ENCODE measurements at places on chromosomes 16 and 17.
A peak's percentile ranks its signal among the peaks of the same experiment; 100 is the strongest.

DNA sequence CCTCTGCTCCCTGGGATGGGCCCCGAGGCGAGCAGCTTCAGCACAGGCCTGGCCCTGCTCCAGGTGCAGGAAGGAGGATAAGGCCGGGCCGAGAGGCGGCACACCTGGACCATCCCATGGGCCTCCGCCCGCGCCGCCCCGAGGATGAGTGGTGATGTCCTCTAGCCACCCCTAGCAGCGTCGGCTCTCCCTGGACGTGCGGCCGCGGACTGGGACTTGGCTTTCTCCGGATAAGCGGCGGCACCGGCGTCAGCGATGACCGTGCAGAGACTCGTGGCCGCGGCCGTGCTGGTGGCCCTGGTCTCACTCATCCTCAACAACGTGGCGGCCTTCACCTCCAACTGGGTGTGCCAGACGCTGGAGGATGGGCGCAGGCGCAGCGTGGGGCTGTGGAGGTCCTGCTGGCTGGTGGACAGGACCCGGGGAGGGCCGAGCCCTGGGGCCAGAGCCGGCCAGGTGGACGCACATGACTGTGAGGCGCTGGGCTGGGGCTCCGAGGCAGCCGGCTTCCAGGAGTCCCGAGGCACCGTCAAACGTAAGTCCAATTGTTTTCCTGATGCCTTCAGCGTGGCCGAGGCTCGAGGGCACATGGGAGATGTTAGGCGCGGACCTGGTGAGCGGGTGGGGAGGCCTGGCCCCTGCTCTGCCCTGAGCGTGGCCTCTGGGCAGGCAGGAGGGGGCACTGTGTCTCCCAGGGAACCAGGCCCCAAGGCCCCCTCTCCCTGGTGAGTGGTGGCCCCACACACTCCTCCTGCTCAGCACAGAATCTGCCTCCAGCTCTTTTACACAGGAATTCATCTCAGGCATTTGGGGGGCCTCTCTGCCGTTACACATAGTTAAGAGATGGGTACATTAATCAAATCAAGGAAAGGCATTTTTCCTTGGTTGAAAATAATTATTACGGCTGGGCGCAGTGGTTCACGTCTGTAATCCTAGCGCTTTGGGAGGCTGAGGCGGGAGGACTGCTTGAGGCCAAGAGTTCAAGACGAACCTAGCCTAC lies 855 bp downstream of the TMEM204 start:
- DNase-seq: no peak

GRCh38 chr16:4800290-4801041 lies 2.0 kb downstream of the ROGDI start:
- DNase-seq: no peak

DNA sequence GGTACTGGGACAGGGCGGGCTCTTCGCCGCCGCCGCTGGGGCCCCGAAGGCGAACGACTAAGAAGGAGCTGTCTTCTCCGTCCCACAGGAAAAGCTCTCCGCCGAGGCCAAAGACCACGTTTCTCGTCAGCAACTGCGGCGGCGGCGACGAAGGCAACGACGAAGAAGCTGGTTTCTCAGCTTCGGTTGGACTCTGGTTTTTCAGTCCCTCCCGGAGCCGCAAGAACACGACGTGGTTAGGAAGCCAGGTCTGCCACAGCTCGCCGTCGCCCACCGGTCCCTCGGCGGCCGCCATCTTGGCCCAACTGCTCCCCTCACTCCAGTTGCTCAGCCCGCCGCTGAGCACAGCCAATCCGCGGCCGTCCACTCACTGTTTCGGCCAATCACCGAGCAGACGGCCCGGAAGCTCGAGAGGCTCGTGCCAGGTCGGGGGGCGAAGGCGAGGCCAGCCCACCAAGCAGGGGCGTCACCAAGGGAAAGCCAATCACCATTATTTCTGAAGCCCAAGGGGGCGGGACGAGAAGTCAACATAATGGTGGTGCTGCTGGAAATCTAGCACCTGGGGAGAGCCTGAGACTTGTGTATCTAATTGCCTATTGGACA lies at the start of gene NUP88:
Gene NUP88 (minus strand): TSS at position 307 of the 603 bp plus-strand sequence. CDS start 12 bp downstream, at position 295.
- peak; percentile 95 for DNase-seq

DNA sequence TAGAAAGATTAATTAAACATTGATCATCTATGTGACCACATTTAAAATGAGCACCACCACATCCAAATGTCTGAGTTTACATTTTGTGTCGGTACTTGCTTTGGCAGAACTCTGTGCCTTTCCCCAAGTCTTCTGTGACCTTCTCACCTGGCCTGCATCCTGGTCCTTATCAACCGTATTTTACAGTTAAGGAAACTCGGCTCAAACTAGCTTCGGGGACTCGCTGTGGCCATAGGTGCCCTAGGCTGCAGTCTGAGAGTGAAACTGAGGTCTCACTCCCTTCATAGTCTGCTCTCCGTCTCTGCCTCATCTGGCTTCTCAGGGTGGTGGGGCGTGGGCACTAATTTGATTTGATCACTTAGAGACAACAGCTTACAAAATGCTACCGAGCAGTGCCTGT lies 555.5 kb downstream of the WWOX start:
- no peak for DNase-seq

GRCh38 chr16:49075709-49076108 lies 205.9 kb downstream of the CBLN1 start:
- no peak for DNase-seq

GRCh38 chr16:83935005-83935857 lies 17.8 kb upstream of the OSGIN1 start:
- DNase-seq: no peak

DNA sequence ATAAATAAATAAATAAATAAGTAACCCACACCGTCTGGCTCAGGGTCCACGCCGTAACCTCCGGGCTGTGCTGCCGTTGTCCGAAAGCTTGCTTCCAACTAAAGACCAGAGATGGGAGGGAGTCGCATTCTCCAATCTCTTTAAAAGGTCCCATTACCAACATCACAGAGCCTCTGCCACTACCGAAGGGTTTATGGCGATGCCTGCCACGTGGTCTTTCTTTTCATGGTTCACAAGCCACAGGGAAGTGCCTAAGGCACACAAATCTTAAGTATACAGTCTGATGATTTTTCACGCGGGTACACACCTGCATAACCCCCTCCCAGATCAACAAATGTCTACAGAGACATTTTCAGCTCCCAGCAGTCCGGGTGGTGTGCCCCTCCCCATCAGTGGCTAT lies 1.4 kb downstream of the COTL1 start:
- no peak for DNase-seq

GRCh38 chr16:2514333-2515179 lies 804 bp downstream of the ATP6V0C start:
- peak; percentile 26 for DNase-seq

DNA sequence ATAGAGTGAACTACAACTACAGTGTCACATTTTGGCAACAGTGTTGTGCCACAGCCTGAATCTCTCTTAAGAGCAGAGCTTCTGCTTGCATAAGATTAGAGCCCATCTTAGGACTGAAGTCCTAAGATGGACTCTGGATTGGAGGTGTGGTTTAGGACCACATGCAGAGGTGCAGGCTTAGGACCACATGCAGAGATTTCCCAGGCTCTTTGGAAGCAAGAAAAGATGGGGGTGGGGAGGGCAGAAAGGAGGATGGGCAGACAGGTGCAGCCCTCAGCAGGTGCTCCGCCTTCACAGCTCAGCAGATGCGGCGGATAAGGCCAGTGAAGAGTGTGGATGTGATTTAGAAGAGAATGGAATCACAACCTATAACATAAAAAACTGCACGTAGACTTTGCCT lies 128.7 kb downstream of the TANGO6 start:
- DNase-seq: no peak

GRCh38 chr17:17694169-17695081 lies 13.2 kb downstream of the RAI1 start:
- peak; percentile 57 for DNase-seq

DNA sequence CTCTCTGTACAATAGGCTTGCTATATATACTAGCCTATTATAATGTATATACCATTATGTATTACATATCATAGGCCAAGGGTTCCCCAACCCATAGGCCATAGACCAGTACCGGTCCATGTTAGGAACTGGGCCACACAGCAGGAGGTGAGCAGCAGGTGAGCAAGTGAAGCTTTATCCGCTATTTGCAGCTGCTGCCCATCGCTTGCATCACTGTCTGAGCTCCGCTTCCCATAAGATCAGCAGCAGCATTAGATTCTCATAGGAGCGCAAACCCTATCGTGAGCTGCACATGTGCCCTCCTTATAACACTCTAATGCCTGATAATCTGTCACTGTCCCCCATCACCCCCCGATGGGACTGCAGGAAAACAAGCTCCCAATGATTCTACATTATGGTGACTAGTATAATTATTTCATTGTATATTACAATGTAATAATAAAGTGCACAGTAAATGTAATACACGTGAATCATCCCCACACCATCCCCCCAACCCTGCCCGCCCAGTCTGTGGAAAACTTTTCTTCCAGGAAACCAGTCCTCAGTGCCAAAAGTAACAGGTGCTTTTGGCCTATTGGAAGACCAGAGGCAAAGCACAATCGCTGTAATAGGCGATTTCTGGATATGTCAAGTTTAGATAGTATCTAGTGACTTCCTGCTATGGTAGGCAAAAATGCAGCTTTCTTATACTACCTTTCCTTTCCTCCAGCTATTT lies 84.1 kb downstream of the MYH11 start:
- no peak for DNase-seq

DNA sequence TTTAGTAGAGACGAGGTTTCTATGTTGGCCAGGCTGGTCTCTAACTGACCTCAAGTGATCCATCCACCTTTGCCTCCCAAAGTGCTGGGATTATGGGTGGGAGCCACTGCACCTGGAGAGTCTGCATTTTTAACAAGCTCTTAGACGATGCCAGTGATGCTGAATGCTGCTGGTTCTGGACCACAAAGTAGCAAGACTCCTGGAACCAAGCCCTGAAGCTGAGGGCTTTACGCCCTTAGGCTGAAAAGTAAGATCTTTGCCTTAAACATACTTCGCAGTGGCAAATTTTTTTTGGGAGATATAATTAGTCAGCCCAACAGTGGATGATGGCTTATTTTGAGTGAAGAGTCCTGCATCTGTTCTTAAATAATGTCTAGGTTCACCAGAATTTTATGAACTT lies 14.0 kb downstream of the METTL9 start:
- DNase-seq: no peak

DNA sequence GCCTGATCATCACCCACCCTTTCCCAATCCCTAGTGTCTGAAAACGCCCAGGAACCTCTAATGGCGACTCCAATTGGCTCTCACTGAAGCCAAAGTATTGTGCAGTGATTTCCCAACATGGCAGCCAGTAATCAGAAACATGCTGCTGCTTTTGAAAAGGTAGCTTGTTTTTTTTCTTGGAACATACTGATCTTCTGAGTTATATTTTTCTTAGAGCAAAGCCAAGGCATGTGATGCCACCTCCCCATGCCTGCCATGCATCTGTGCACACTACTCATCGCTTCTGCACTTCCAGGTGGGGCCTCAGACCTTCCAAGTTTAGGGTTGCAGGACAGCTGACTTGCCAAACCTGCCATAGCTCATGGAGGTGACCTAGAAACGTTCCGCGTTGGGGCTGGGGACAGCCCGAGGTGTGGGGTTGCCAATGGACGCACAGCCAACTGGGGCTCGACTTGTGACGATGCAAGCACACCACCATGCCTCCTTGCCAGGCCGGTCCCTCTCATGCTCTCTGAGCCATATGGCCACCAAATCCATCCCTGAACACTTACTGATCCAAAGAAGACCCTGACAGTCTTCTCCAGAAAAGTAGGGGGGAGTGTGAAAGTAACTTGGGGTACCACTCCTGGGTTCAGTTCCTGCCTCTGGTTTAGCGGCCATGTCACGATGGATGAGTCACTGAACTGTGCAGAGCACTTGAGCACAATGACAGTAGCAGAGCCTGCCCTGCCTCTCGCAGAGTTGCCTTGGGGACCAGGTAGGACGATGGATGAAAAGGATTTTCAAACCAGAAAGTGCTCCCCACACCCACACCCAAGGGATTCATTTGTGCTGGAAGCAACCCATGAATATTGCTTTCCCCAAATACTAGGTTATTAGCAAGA lies 155.7 kb downstream of the CCDC182 start:
- no peak for DNase-seq

GRCh38 chr17:29407856-29408255 lies 17.7 kb downstream of the TAOK1 start:
- no peak for DNase-seq

- no peak for DNase-seq
Observed at GRCh38 chr16:81715358-81716196, 63.5 kb upstream of the PLCG2 start.

DNA sequence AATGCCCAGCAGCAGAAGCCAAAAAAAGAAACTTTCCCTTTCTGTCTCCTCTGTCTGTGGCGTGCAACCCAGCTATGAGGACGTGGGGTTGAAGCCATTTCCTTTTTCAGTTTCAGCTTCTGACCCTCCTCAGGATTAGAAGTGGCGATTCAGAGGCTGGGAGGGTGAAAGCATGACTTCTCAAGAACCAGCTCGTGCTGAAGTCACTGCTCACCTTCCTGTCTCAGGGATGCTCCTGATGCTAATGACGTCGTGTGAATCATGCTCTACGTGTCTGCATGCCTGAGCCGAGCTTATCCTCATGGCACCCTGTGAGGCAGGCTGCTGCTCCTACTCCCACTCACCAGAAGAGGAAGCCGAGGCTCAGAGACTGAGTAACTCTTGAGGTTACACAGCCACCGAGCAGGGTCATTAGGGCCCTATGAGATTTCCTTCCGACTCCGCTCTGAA lies 5.7 kb upstream of the LPO start:
- DNase-seq: peak; percentile 5

DNA sequence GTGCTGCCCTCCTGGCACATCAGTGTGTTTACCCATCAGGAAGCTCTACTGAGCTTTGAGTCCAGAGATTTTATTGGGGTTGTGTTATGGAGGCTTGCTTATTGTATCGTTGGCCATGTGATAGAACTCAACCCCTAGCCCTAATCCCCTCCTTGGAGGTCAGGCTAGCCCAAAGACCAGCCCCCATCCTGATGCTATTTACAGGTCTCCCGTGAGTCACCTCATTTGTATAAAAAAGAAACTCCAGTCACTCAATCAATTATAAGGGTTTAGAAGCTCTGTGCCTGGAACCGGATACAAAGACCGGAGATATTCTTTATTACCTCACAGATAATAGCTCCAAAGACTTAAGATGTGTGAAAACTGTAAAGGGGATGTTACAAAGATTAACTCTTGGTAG lies 405.9 kb downstream of the CNTNAP4 start:
- no peak for DNase-seq

- no peak for DNase-seq
Observed at GRCh38 chr17:37884516-37884915, 39.7 kb upstream of the TBC1D3K start.

DNA sequence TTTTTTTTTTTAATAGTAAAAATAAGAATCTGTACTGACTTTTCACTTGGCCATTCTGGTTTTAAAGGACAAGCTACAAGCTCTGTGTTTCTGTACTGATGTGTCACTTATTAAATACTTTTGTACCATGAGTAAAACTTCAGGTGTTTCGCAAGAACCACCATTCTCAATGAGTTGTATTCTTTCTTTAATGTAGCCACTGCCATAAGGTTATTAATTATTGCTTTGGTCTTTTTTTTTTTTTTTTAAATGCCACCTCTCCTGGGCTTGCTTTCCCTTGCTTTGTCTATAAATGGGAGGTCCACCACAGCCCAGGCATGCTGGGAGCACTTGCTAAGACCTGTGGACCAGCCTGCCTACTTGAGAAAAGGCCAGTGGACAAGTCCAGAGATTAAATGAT lies 8.4 kb downstream of the ARL2BP start:
- DNase-seq: no peak
